CD4-positive, alpha-beta memory T cell (primary cell): ENCODE measurements at places on chromosomes 6 and 20. TPM values are rescaled to one million over a fixed set of nuclear protein-coding genes. Genes with fewer than 3 reads are reported as not detected.

GRCh38 chr6:33181141-33181540 is 11.1 kb downstream of the COL11A2 start:
- no peak for DNase-seq

DNA sequence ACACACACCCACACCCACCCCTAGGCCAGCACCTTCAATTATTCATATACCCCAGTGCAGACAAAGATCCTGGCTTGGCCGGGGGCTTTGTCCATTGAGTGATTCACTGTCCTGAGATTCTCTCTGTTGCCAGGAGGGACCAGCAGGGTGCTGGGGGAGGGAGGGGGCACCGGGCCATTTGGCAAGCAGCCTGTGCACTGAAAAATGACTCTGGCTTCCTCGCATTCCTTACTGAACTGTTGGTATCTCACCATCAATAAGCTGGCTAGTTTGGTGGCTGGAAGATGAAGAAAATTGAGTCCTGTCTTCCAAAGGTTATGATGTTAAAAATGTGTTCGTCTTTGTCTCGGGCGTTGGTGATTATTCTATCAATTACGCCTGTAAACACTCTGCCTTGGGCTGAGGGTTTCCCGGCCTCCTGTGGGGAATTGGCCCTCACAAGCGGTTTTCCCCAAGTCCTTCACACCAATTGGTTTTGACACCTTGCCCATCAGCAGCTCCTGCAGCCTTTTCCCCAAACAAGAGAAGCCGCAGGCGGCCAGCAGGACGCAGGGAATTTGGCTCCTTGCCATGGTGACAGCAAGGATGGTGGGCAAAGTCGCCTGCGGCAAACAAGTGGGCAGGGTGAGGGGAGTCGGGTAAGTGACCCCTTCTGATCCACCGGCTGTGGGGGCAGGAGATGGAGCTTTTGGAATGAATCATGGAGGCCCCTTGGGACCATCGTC is 4.9 kb downstream of the VSTM2L start:
- DNase-seq = no peak

The NKX2-4 gene
- polyA plus RNA-seq = not detected

DNA sequence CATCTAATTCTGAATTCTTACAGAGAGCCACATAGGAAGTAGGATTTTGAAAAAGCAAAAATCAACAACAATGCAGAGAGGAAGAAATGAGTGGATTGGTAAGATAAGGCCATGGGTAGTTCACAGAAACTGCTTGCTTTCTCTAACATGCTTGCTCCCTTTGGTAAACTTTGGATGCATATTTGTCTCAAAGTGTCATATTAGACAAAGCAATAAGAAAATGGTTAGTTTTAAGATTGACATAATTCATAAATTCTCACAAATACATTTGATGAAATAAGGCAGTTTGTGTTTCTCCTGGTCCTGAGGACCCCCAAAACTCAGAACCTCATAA is 31.7 kb downstream of the UTRN start:
- no peak for DNase-seq

- no peak for DNase-seq
Observed at GRCh38 chr6:19837511-19838441, 606 bp downstream of the ID4 start.

The SLC4A11 gene
- 0.37 TPM for polyA plus RNA-seq

The PCSK2 gene
- not detected for polyA plus RNA-seq
